ENCODE measurements at places on chromosomes 3 and 15. TPM values are rescaled to one million over a fixed set of nuclear protein-coding genes. Genes with fewer than 3 reads are reported as not detected.

CKMT1A gene
- total RNA-seq: 12.2 TPM

TUSC7 gene
- not detected for total RNA-seq

TBL1XR1 gene
- 290 TPM for total RNA-seq

ZDHHC3 gene
- 50.4 TPM for total RNA-seq

IGF2BP2 gene
- total RNA-seq: 62.6 TPM

LMAN1L gene
- total RNA-seq: not detected

CPLX3 gene
- total RNA-seq: 1.6 TPM

P3H2 gene
- total RNA-seq: 4.7 TPM

RARB gene
- total RNA-seq: 7.8 TPM

FAM107A gene
- total RNA-seq: 19.7 TPM

RBMS3 gene
- 11.6 TPM for total RNA-seq

KIF7 gene
- total RNA-seq: 10.6 TPM

THSD4 gene
- 0.94 TPM for total RNA-seq

RAB8B gene
- 79.8 TPM for total RNA-seq

TP63 gene
- 0.63 TPM for total RNA-seq

SEMA7A gene
- 59.2 TPM for total RNA-seq

C3orf62 gene
- 8.5 TPM for total RNA-seq

CLRN1 gene
- total RNA-seq: not detected

TBC1D21 gene
- not detected for total RNA-seq

ERICH6 gene
- total RNA-seq: not detected

AP3B2 gene
- total RNA-seq: 104 TPM

CD86 gene
- 0.94 TPM for total RNA-seq

SAMD7 gene
- not detected for total RNA-seq

MYH15 gene
- 0.63 TPM for total RNA-seq

CSPG4 gene
- 6.6 TPM for total RNA-seq

BOC gene
- 33.8 TPM for total RNA-seq

GOLGA6A gene
- total RNA-seq: not detected

CP gene
- 0.94 TPM for total RNA-seq

KCNH8 gene
- total RNA-seq: 19.4 TPM

STRIT1 gene
- total RNA-seq: not detected

SOX14 gene
- total RNA-seq: not detected
